ENCODE measurements at places on chromosomes 2 and 18.

DNA sequence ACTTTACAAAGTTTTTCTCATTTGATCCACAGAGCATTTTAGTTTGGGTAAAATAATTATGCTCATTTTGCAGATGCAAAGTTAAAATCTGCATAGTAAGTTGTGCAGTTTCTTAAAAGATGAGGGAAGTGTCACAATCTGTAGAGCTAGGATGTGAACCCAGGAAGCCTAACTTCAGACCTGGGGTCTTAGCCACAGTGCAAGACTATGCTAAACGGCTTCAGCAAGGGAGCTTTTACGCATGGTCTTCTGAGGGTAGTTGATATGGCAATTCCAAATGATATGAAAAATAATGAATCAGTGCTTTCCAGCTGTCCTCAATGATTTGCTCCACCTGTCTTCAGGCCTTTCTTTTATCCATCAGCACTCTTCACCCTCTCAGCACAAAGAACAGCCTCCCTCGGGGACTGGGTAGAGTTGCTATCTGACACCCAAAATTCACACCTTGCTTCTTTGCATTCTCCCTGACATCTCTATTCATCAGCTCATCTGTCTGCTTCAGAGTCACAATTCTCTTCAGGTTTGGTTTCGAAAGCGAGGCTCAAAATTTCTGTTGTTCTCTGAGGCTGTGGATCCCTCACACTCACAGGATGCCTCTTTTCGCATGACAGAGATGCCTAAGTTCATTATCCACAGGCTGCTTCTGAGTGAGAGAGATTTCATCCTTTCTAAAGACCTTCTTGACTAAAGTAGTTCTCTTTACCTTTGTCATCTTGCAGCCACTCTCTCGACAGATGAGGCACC, 302.5 kb downstream of the NRXN1 start:
- DNase-seq: no peak

DNA sequence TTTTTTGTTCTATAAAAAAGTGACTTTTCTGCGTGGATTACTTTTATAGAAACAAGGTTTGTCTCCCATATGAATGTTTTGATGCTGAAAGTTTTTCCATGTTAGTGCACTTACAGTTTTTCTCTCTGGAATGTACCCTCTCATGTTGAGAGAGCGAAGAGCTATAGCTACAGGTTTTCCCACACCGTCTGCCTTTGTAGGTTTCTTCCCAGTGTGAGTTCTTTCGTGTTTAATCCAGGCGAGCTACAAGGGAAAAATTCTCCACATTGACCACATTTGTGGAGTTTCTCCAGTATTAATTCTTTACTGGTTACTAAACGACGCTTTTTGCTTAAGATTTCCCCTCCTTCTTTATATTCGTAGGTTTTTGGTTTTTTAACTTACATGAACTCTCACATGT, 85.1 kb downstream of the ACSL3 start:
- no peak for DNase-seq

DNA sequence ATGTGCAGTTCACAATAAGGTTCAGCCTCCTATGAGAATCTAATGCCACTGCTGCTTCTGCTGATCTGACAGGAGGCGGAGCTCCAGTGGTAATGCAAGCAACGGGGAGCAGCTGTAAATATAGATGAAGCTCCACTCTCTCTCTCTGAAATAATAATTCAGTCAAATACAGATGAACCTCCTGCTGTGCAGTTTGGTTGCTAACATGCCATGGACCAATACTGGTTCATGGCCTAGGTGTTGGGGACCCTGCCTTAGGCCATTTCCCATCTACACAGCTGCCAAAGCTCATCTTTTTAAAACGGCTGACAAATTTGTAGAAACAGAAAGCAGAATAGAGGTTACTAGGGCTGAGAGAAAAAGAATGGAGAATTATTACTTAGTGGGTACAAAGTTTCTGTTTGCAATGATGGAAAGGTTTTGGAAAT, 10.7 kb upstream of the HNRNPA3 start:
- DNase-seq: no peak

- no peak for DNase-seq
These were observed 38.2 kb downstream of the PCBP1 start for GRCh38 chr2:70125498-70125898.

DNA sequence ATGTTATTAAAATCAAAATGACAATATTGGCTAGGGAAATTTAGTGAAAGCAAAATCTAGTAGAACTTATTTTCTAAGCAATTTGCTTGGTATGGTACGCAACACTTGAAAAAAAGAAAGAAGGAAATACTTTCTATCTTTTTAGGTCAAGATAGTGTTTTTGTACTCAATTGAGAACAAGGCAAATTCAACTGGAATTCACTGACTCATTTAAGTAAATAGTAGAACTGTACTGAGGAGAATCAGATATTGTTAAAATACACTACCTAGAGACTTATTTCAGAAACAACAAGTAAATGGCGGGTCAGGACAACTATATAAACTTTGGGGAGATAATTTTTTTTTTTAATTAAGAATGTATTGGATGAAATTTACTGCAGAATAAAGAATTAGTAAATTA, 18.9 kb downstream of the ZRANB3 start:
- DNase-seq: no peak

- DNase-seq: no peak
These were observed 32.2 kb downstream of the QPCT start for GRCh38 chr2:37376421-37377186.

DNA sequence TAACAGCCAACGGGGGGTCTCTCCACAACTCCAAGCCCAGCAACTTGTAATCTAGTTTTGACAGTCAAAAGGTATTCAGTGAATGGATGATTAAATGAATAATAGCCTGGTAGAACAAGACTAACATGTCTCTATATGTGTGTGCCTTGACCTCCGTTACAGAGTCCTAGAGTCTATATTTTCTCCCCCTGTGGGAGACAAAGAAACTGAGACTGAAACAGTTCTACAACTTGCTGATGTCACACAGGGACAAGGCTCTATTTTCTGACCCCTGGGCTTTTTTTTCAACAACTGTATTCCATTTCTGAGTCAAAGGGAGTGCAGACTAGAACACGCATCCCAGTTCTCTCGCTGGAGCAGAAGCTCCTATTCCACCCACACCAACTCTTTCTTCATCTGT, 223.6 kb upstream of the AGAP1 start:
- DNase-seq: no peak

- no peak for DNase-seq
These were observed 223.3 kb downstream of the CNTNAP5 start for GRCh38 chr2:124248386-124248785.

DNA sequence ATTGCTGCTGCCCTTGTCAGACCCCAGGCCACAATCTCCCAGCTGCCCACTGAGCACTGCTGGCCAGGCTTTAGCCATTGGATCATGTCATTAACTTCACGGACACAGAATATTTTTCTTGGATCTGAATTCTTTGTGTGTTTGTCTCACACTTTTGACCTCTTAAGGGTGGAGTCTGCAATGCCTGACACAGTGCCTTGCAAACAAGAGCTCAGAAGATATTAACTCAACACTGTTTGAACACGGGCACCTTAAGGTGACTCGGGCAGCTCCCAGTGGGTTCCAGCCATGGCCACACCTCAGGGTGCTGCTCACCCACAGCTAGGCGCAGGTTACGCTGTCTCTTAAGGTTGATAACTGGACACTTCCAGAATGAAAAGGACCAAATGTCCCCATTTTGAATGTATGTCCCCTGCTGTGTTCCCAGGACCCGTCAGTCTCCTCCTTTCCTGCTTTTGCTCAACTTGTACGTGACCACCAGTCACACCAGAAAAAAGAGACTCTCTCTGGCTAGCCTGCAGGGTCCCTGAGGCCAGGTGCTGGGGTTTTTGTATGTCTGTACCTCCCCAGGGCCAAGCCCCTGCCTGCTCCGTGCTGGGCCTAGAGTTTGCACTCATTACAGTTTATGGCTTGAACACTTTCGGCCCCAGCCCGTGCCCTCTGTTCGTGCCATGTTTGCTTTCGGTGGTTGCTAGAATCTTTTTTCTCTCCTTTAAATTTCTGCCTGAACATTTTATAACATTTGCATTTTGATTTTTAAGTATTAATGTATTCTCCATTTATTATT, 33.4 kb upstream of the TMEM131 start:
- DNase-seq: no peak

DNA sequence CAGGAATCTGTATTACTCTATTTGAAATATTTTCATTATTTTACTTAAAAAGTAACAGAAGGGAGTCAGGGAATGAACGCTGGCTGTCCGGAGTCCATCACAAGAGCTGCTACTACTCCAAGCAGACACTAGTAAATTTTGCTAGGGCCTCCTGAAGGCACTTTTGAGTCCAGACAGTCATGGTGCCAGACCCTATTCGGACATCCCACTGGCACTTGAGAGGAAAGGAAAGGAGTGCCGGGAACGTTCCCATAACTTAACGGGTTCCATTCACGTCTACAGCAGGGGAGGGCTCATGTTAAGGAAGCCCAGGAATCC, 563 bp upstream of the GMCL1 start:
- DNase-seq: no peak

- DNase-seq: no peak
These were observed 3.7 kb downstream of the NFATC1 start for GRCh38 chr18:79399275-79400081.

DNA sequence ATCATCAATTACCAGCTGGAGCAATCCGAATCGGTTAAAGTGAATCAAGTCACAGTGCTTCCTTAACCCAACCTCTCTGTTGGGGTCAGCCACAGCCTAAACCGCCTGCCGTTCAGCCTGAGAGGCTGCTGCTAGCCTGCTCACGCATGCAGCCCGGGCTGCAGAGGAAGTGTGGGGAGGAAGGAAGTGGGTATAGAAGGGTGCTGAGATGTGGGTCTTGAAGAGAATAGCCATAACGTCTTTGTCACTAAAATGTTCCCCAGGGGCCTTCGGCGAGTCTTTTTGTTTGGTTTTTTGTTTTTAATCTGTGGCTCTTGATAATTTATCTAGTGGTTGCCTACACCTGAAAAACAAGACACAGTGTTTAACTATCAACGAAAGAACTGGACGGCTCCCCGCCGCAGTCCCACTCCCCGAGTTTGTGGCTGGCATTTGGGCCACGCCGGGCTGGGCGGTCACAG, 496 bp upstream of the ITGA4 start:
- no peak for DNase-seq

GRCh38 chr2:226435146-226435545, 364.5 kb downstream of the IRS1 start:
- no peak for DNase-seq

DNA sequence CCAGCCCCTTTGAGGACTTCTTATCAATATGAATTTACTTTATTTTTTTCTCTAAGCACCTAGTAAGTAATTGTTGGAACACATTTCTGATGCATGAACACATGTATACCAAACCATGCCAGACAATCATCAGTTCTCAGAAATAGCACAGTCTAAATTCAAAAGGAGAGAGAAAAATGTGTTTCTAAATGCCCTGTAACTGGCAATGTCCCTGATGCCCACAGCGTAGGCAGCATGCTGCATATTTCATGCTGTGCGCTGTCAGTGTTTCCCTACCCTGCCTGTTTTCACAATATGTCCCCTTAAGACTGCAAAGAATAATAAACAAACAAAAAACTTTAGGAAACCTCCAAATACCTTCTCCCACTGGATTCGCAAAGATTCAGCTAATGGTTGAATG, 881.0 kb upstream of the CHAC2 start:
- no peak for DNase-seq

DNA sequence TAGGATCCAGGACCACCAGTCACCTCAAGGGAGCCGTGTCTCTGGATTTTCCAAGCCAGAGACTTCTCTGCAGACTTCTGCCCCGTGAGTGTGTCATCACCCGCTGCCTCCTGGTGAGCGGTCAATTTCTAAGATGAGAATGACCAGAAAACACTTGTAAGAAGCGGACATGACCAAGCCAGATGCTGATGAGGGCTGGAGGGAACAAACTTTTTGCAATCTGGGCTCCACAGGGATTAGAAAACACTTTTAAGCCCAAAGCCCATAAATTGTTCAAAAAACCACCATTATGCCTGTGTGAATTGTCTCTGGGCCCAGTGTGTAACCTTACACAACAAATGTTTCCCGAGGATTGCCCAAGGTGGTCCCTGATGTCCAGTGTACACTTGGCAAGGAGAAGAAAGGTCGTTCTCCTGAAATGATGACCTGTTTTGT, 5.3 kb upstream of the NPPC start:
- no peak for DNase-seq

- no peak for DNase-seq
These were observed 231.5 kb downstream of the LOXHD1 start for GRCh38 chr18:46425511-46425910.

DNA sequence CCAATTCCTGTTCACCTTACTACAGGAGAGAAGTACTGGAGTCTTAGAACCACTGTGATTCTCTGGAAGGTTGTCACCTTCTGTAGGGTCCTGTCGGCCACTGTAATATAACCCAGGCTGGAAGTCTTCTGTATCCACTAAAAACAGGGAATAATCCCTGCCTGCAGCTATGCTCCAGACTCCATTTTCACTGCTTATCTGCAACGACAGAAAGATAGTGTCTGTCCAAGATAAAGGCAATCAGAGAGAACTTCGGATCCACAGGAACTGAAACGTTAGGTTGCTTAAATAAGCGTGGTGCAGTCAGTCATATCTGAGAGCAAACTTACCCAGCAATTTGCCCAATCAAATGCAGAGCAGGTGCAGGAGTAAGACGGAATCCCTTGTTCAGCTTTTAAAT, 34.2 kb downstream of the ALS2 start:
- DNase-seq: no peak

DNA sequence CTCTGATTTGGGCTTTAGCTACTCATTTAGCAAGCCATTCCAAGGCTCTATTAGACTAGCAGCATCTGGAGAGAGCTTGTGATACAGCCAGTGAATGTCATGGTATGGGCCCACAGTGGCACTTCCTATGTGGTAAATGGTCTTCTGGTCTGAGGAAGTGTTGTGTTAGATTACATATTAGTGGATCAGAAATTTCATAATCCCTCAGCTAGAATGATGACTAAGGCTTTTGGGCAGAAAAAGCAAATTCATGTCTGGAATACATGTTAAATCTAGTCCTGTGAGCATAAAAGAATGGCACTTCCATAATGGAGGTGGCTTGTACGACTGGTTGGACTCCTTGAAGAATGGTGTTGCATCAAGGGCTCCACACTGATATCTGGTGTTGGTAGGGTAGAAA, 436.8 kb upstream of the CWC22 start:
- DNase-seq: no peak

DNA sequence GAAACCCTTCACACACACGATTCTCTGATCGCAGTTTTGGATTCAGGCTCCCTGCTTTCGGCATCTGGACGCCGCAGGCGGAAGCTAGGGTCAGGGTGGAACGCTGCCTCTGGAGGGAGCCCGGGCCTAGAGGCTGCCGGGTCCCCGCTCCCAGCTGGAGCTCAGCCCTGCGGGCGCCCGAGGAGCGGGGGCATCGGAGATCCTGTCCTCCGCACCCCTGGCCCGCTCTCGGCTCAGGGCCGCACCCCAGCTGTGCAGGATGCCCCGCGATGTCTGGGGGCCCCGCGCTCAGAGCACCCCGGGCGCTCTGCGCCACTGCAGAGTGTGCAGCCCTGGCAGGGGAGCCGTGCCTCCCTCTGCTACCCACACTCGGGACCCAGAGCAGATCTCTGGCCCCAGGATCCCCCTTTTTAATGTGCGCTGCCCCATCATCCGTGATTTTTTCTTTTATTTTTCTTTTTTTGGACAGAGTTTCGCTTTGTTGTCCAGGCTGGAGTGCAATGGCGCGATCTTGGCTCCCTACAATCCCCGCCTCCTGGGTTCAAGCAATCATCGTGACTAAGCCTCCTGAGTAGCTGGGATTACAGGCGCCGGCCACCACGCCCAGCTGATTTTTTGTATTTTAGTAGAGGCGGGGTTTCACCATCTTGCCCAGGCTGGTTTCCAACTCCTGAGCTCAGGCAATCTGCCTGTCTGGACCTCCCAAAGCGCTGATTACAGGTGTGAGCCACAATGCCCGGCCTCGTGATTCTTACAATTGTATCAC, 54.8 kb upstream of the TUBA3E start:
- DNase-seq: no peak
